ENCODE measurements at places on chromosomes 12 and 14.

- H3K4me1 ChIP-seq: peaks cover 9% of the 10 kb centered on the region
- peaks cover 46% of the 10 kb centered on the region for H3K27me3 ChIP-seq
- H3K36me3 ChIP-seq: no peaks in the 10 kb centered on the region
- peak; percentile 63 for DNase-seq
- H3K4me3 ChIP-seq: no peak overlapping the region
- no peak overlapping the region for H3K27ac ChIP-seq
Observed at GRCh38 chr12:132389526-132390286, 60.3 kb upstream of the GALNT9 start.

GRCh38 chr14:88848571-88848970 is 24.1 kb downstream of the TTC8 start:
- no peak overlapping the region for H3K4me3 ChIP-seq
- H3K27ac ChIP-seq: no peak overlapping the region
- H3K36me3 ChIP-seq: peaks cover 15% of the 10 kb centered on the region
- DNase-seq: no peak
- peaks cover 12% of the 10 kb centered on the region for H3K4me1 ChIP-seq

GRCh38 chr14:65892315-65892714 is 479.8 kb downstream of the FUT8 start:
- no peak overlapping the region for H3K4me3 ChIP-seq
- DNase-seq: no peak
- H3K4me1 ChIP-seq: no peaks in the 10 kb centered on the region
- no peaks in the 10 kb centered on the region for H3K36me3 ChIP-seq

DNA sequence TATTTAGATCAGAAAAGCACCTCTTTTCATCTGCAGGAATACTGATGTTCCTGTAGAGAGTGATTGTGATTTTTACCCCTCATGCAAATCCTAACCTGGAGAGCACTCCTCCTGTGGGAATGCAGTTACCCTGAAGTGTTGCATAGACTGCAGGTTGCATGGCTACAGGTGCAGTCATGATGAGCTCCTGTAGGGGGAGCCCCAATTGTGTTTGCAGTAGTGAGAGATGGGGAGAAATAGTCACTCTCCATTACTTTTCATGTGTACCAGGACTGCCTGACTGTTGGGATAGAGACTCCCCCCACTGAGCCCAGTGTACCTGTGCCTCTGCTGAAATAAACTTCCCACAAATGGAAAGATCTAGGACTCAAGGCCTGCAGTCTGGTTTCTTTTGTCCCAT is 1086.5 kb downstream of the SLC6A15 start:
- no peak overlapping the region for H3K4me3 ChIP-seq
- DNase-seq: no peak
- H3K36me3 ChIP-seq: no peaks in the 10 kb centered on the region

GRCh38 chr12:129276361-129277060 is 423.2 kb downstream of the GLT1D1 start:
- no peaks in the 10 kb centered on the region for H3K36me3 ChIP-seq
- peaks cover 3% of the 10 kb centered on the region for H3K4me1 ChIP-seq
- H3K4me3 ChIP-seq: no peak overlapping the region
- no peak for DNase-seq
- H3K27ac ChIP-seq: no peak overlapping the region
- H3K27me3 ChIP-seq: no peaks in the 10 kb centered on the region

GRCh38 chr12:6953442-6954315 is 2.5 kb downstream of the PTPN6 start:
- H3K4me1 ChIP-seq: peaks cover 20% of the 10 kb centered on the region
- no peak overlapping the region for H3K4me3 ChIP-seq
- no peaks in the 10 kb centered on the region for H3K27me3 ChIP-seq
- peak; percentile 78 for DNase-seq

- no peak for DNase-seq
- H3K4me1 ChIP-seq: peaks cover 14% of the 10 kb centered on the region
- H3K4me3 ChIP-seq: no peak overlapping the region
- H3K27ac ChIP-seq: no peak overlapping the region
Observed at GRCh38 chr14:59202031-59202430, 13.6 kb downstream of the DAAM1 start.

All from chondrocyte (in vitro differentiated cells).